Stimulated activated CD8-positive, alpha-beta memory T cell treated with anti-CD3 and anti-CD28 coated beads, Interleukin-15, amount 100 ng/mL, for 24 hours (primary cell): ENCODE measurements at places on chromosomes 2 and 18.

- no peak for DNase-seq
These were observed 35.2 kb downstream of the PTMA start for GRCh38 chr2:231743376-231744116.

GRCh38 chr2:20868377-20868776 is 45.5 kb upstream of the LDAH start:
- DNase-seq, result peak; percentile 8

DNA sequence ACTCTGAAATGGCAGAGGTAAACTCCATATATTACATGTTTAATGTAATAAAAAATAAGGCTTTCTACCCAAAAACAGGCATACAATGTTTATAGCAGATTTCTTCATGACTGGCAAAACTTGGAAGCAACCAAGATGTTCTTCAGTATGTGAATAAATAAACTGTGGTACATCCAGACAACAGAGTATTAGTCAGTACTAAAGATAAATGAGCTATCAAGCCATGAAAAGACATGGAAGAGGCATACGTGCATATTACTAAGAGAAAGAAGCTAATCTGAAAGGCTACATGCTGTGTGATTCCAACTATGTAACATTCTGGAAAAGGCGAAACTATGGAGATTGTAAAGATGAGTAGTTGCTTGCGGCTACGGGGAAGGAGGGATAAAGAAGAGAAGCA is 97.4 kb downstream of the OSR1 start:
- DNase-seq, result no peak

GRCh38 chr2:28341208-28341891 is 51.3 kb upstream of the FOSL2 start:
- no peak for DNase-seq
